ENCODE measurements at places on chromosomes 16 and 17.

DNA sequence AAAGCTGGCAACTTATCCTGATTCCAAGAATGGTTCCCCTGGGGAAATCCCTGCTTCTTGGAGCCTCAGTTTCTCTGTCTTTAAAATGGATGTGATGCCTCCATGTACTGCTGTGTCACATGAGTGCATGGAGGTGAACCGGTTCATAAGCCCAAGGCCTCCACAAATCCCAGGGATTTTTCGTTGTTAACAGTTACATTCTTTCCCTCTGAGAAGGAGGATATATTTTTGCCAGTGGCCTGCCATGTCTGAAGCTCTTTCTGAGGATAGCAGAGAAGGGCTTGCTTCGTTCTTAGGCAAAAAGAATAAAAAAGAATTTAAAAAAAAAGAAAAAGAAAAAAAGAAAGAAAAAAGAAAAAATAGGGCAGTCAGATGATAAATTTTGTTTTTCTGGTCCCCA lies 52.2 kb upstream of the CIBAR2 start:
- DNase-seq, result no peak

DNA sequence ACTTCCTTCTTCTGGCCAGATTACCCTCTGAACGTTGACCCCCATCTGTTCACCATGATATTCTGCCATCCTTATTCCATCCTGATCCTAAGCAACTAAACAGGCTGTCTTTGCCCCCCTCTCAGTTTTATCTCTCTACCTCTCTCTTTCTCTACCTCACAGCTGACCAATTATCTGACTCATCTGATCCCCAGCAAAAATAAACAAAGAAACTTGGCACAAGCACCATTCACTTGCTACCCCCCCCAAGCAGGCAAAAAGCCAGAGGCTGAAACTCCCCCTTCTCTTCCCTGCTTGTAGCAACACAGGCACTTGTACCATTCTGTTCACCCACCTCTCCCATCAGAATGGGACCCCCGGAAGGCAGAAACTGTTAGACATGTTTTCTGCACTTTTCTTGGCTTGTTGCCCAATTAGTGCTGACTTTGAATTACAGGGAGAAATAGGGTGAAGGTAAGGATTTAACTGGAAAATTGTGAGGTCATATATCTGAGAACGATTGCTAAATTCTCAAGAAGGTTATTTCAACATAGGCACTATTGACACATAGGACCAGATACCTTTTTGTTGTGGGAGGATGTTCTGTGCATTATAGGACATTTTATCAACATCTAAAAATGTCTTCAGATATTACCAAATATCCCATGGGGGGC lies 163.2 kb downstream of the TOX3 start:
- DNase-seq, result no peak

DNA sequence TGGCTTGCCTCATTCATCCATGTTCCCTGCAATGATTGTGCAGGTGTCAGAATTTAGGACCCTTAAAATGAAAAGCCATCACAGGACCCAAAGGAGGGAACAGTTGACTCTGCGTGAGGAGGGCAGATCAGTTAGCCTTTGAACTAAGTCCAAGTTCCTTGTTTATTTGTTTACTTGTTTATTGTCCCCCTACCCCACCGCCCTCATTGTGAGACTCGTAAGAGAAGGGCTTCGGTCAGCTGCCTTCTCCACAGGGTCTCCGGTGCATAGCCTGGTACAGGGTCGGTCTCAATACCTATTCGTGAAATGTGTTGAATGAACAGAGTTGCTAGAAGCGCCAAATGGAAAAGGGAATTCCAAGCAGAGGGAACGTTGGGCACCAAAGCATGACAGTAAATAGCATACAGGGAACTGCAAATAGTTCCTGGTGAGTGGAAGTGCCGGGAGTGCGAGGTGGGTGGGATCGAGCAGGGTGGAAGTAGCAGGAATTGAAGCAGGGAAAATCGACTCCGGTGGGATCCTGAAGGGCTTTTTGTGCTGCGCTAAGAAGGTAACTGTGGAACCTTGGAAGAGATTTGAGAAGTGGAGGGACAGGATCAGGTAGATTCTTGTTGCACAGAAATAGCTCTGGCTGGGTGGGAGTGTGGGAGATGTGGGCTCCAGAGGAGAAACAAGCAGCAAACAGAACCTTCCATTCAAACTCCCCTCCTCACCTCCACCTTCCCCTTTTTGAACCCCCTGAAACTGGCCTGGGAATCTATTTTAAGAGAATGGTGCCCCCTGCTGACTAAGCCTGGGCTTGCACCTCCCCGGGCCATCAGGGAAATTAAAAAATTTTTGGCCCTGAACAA lies 12.7 kb downstream of the SLC35B1 start:
- peak; percentile 68 for DNase-seq

- peak; percentile 44 for DNase-seq
Observed at GRCh38 chr17:37527249-37527851, 37.7 kb downstream of the DUSP14 start.

DNA sequence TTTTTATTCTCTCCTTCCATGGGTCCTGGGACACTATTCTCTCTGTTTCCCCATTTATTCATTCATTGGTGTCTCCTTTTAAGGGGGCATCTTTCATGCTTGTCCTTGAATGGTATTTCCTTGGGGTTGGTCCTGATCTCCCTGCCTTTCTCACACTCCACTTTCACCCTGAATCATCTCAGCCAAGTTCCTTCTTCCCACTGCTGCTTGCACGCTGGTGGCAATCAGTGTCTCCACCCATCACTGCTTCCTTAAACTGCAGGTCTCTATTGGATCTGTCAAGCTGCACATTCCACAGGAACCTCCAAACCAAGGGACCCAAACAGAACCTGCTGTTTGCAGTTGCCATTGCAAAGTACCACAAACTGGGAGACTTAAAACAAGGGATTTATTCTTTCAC lies 89.3 kb upstream of the SDK2 start:
- DNase-seq, result no peak

GRCh38 chr17:11272191-11272590 lies 31.2 kb downstream of the SHISA6 start:
- DNase-seq, result no peak

DNA sequence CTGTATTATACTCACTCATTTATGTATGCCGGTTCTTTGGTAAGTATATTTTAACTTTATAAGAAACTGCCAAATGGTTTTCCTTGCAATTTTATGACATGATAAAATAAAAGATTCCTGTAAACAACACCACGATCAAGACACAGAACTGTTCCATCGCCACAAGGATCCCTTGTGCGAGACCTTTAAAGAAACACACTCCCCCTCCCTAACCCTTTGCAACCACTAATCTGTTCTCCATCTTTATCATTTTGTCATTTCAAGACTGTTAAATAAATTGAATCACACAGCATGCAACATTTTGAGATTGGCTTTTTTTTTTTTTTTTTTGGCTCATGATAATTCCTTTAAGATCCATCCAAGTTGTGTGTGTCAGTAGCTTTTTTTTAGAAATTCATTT lies 6.0 kb downstream of the ADGRG5 start:
- DNase-seq, result no peak

GRCh38 chr16:25148568-25149215 lies 37.1 kb downstream of the LCMT1 start:
- no peak for DNase-seq

- peak; percentile 8 for DNase-seq
Observed at GRCh38 chr17:35514564-35514963, 22.9 kb downstream of the SLFN12L start.

DNA sequence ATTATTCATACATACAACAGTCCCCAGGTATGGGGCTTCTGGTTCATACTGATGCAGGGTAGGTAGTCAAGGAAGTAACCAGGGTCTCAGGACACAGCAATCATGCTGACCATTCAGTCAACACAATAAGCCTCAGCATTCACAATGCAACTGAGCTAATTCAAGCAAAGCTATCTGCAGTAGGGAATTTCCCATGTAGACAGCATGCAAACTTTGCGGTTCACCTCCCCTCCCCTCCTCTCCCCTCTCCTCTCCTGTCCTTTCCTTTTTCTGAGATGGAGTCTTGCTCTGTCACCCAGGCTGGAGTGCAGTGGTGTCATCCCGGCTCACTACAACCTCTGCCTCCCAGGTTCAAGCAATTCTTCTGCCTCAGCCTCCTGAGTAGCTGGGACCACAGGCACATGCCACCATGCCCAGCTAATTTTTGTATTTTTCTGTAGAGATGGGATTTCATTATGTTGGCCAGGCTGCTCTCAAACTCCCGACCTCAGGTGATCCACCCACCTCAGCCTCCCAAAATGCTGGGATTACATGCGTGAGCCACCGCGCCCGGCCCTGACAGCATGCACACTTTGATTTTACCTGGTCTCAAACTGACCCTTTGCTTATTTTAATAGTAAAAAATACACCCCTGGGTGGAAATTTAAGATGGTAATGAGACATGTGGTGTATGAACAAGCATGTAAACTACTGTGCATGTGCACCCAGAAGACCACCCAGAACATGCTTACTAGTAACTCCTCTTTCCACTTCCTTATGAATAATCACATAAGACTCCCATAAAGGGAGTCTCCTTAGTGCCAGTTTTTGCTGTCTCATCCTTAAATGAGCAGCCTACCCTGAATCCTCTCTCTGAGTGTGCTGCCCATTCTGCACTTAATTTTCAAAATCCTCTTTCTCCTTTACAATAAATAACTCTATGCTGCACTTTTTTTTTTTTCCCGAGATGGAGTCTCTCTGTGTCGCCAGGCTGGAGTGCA lies 9.3 kb upstream of the RNF135 start:
- DNase-seq, result peak; percentile 30

- DNase-seq, result no peak
Observed at GRCh38 chr17:76153640-76154039, 12.6 kb upstream of the FOXJ1 start.

DNA sequence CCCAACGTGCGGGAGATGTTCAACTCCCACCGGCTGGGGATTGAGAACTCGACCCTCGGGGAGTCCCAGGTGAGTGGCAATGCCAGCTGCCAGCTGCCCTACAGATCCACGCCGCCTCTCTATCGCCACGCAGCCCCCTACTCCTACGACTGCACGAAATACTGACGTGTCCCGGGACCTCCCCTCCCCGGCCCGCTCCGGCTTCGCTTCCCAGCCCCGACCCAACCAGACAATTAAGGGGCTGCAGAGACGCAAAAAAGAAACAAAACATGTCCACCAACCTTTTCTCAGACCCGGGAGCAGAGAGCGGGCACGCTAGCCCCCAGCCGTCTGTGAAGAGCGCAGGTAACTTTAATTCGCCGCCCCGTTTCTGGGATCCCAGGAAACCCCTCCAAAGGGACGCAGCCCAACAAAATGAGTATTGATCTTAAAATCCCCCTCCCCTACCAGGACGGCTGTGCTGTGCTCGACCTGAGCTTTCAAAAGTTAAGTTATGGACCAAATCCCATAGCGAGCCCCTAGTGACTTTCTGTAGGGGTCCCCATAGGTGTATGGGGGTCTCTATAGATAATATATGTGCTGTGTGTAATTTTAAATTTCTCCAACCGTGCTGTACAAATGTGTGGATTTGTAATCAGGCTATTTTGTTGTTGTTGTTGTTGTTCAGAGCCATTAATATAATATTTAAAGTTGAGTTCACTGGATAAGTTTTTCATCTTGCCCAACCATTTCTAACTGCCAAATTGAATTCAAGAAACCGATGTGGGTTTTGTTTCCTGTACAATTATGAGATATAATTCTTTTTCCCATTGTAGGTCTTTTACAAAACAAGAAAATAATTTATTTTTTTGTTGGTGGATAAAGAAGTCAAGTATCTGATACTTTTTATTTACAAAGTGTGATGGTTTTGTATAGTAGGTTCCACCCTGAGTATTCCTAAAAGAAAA lies 2.3 kb downstream of the FOXC2 start:
- no peak for DNase-seq

DNA sequence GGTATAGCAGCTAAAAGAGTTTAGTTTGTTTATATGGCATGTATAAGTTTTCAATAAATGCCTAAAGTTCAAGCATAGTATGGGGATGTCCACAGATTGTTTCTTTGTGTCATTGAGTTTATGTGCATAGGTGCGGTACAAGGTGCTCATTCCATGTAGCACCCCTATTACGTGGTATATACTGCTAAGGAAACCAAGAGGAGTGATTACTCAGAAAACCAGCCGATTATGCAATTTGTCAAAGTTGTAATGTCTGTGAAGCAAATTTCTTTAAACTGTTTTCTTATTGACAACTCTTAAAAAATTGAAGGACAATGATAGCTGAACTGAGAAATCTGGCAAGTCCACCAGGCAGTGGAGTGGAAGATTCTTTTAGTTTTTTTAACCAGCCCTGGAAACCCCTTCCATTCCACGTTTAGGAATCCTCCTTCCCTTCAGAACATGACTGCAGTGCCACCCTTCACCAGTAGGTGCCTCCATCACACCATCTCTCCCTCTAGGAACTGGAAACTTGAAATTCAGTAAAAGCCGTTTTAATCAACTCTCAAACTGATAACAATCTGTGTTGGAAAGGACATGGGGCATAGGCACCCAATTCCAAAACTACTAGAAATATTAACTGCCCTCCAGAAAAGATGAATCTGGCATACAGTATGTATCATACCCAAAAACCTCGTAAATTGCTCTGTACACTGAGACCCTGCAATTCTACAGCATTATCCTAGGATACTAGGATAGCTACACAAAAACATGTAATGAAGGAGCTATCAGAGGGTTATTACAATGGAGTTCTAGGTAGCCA lies 43.5 kb downstream of the REXO5 start:
- peak; percentile 81 for DNase-seq
